Thoracic aorta (tissue), 2 donors: ENCODE measurements at places on chromosomes 12 and 14. TPM values are rescaled to one million over a fixed set of nuclear protein-coding genes. Genes with fewer than 3 reads are reported as not detected.

DNA sequence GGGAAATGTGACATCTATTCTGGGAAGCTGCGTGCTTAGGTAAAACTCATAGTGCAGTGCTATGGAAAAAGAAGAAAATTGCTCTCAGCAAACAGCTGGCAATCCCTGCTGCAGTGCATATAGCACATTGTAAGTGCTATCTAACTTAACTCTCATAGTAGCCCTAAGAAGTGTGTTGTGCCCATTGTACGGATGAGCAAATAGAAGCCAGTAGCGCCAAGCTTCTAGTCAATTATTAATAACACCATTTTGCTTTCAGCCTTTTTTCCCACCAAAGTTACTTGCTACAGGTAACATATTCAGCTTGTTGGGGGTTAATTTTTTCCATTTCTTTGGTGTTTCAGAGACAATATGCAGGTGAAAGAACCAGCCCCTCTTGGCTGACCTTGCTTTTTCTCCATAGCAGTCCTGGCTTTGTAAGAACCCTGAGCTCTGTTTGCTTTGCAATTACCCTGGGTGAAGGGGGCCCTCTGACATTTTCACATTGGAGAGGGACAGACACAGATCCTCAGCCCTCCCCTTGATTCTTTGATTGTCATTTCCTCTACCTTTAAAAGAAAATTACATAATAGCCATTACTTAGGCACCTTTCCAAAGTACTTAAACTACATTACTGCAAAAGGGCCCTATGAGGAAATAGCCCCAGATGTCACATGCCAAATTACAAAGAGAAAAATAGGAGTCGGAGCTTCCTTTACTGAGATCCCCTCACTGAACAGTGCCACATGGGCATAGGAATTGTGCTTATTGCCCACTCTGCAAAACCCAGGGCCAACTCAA, 576.2 kb upstream of the TBX3 start:
- DNase-seq, result no peak

HNF1A gene
- not detected for total RNA-seq

- DNase-seq, result no peak
Measured at GRCh38 chr12:124174451-124175348, 120.2 kb upstream of the RFLNA start.

- no peak for DNase-seq
Measured at GRCh38 chr12:1576410-1577241, 17.8 kb downstream of the FBXL14 start.

DNA sequence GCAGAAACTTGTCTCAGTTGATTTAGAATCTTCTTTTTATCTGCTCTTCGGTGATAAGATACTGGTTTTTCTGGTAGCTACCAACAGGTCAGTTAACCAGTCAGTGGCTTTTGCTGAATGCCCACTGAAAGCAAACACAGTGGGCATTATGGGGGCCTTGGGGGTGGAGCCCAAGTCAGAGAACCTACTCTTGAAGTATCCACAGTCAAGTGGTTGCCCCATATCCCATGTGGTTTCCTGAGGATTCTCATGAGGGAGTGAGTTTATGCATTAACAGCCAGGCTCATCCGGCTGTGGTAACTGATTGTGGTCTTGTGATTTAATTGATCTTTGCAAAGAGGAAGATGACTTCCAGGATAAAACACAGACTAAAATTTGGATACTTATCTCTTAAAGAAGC, 83.7 kb downstream of the ST8SIA1 start:
- DNase-seq, result no peak

GRCh38 chr14:80607430-80608190, 333.9 kb downstream of the CEP128 start:
- DNase-seq, result no peak

NTN4 gene
- total RNA-seq, result 72.3 TPM

LIN7A gene
- total RNA-seq, result 0.41 TPM

SYT10 gene
- not detected for total RNA-seq

DNA sequence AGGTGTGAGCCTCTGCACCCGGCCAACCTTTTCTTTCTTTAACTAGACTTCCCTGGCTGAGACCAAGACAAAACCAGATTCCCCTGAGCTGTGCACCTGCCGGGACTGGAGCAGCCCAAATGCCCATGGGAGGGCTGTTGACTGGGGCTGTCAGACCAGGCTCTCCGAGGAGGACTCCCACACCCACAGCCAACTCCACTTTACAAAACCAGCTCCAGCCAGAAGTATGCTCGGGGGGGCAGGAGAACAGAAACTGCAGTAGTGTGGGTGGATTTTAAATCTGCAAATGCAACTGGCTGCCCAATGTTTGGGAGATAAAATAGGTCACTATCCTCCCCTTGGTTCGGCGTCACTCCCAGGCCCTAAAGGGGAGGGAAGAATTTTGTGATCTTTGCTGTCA, 78.5 kb downstream of the VCPKMT start:
- no peak for DNase-seq

NGB gene
- total RNA-seq, result not detected

RDH12 gene
- not detected for total RNA-seq

DNA sequence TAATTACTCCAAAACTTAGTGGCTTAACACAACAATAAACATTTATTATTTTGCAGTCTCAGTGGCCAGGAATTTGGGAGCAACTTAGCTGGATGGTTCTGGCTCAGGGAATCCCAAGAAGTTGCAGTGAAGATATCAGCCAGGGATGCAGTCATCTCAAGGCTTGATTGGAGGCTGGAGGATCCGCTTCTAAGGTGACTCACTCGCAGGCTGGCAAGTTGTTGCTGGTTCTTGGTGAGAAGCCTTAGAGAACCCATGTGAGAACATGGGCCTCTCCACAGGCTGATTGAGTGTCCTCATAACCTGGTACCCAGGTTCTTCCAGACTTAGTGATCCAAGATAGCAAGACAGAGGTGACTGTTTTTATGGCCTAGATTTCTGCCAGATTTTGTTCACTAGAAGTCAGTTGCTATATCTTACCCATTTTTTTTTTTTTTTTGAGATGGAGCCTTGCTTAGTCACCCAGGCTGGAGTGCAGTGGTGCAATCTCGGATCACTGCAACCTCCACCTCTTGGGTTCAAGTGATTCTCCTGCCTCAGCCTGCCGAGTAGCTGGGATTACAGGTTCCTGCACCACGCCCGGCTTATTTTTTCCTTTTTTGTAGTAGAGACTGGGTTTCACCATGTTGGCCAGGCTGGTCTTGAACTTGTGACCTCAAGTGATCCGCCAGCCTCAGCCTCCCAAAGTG, 32.5 kb downstream of the BRMS1L start:
- no peak for DNase-seq
